ENCODE measurements at places on chromosomes 16 and 17.

- DNase-seq, result no peak
Observed at GRCh38 chr17:29956225-29956624, 14.8 kb downstream of the EFCAB5 start.

GRCh38 chr17:79670537-79671084 lies 59.8 kb upstream of the RBFOX3 start:
- DNase-seq, result no peak

- DNase-seq, result no peak
Observed at GRCh38 chr17:82439829-82440365, 10.7 kb downstream of the CYBC1 start.

DNA sequence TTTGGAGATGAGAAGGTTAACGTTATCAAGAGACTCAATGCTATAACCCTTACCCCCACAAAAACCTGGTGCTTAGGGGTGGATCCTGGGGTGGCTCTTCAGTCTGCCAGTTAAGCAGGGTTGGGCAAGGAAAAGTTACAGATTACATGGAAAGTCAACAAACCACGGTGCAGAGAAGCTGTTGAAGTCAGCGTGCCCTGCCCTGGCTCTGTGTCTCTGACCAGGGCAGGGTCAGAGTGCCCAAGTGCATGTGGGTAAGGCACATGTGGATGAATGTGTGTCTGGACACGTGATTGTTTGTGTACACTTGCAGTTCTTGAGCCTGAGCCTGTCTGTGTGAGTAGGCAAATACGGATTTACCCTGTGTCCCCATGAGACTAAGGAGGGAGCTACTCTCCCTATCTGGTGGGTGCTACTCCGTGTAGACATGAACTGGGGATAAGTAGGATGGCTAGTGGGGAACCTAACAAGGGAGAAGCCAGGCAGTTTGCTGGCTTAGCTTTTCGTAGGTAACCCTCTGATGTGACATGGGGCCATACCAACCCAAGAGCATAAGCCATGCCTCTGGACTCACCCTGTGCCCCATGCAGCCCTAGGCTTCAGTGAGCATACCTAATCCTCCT lies 5.5 kb downstream of the IGFBP4 start:
- no peak for DNase-seq

DNA sequence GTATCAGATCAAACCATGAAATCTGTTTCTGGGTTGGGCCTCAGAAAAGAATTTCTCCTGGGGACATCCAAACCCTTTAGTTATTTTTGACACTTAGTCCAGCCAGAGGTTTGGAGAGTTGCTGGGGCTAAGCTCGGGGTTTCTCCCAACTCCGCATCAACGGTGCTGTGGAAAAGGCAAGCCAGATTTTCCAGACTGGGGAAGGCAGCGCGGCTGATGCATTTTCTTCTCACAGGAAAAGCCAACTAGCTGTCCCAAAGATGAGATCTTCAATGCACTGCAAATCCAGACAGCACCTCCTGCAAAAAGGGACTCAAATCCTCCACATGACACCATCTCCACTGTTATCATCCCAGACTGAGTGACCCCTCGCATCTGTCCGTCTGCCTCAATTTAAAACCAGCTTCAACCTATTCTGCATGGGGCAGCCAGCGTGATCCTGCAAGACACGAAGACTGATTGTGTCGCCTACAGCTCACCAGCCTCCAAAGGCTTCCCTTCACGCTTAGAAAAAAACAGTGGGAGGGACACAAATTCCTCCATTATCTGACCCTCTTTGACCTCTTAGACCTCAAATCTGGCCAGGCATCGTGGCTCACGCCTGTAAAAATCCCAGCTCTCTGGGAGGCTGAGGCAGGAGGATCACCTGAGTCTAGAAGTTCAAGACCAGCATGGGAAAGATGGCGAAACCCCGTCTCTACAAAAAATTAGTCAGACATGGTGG lies 62.0 kb downstream of the GAS7 start:
- DNase-seq, result no peak

GRCh38 chr16:67164599-67165061 lies at the start of gene HSF4:
HSF4 (plus strand) TSS chr16:67164745; CDS start chr16:67164812, 67 bp downstream.
- DNase-seq, result no peak

GRCh38 chr16:34802848-34803599 lies 1343.6 kb downstream of the TP53TG3F start:
- DNase-seq, result no peak

DNA sequence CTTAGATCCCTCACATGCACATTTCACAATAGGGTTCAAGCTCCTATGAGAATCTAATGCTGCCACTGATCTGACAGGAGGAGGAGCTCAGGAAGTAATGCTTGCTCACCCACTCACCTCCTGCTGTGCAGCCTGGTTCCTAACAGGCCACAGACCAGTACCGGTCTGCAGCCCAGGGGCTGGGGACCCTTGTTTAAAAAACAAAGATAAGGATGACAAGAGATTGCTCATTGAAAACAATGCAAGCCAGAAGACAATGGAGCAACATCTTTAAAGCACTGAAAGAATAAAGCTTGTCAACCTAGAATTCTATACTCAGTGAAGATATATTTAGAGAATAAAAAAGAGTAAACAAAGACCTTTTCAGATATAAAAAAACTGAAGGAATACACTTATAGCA lies 22.8 kb upstream of the FA2H start:
- no peak for DNase-seq
